ENCODE measurements at places on chromosomes 3 and 15.

GRCh38 chr15:57432141-57432741, 55.9 kb downstream of the CGNL1 start:
- DNase-seq: peak; percentile 81

DNA sequence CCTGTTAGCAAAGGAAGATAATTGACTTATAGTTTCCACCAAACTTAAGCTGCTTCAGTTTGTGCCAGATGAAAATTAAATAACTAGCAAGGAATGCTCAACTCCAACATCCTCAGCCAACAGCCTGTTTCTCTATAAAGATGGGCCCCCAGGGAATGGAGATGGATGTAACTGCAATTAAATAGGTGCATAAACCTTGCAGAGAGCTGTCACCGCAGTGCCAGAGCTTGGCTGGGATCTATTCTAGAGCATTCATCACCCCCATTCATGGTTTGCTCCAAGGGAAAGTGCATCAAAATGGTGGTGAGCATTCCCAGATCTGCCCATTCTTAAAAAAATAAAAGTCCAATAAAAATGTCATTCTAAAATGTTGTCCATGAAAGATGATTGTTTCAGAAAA, 19.7 kb upstream of the RORA start:
- no peak for DNase-seq

GRCh38 chr3:63032881-63033280, 157.7 kb upstream of the CADPS start:
- DNase-seq: no peak

DNA sequence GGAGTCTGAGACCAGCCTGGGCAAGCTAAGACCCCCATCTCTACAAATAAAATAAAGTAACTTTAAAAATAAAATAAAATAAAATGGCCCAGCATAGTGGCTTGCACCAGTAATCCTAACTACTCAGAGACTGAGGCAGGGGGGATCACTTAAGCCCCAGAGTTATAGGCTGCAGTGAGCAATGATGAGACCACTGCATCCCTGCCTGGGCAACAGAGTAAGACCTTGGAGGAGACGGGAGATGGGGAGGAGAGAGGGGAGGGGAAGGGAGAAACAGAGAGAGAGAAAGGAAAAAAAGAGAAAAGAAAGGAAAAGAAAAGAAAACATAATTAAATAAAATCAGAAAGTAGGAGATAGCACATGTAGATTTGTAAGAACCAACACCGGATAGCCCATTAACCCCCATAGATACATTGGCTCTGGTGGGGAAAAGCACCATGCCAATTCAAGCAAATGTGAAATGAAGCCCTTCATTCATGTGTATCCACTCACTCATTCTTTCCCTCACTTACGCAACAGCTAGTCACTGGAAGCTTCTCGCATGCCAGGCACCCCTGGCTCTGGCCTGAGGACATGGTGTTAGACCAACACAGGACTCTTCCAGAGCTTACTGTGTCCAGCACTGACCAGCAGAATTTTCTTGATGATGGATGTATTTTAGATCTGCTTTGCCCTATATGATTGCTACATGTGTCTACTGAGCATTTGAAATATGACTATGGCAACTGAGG, 183.2 kb downstream of the MAGI1 start:
- no peak for DNase-seq

DNA sequence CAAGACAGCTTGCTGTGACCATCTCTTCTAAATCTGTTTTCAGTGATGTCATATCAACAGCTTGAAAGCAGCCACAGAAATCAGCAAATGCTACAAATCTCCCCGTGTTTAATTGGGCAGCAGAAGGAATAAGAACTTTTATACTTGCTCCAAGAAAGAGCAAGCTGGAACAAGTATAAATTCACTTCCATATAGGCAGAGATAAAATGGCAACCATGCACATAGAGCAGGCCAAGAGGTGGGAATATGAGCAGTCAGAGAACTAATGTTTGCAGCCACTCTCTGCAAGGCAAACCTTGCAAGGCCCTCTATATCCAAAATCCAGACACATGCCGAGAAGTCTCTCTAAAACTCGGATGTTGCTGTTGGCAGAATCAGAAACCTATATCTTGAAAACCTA, 16.0 kb downstream of the PARP9 start:
- no peak for DNase-seq

DNA sequence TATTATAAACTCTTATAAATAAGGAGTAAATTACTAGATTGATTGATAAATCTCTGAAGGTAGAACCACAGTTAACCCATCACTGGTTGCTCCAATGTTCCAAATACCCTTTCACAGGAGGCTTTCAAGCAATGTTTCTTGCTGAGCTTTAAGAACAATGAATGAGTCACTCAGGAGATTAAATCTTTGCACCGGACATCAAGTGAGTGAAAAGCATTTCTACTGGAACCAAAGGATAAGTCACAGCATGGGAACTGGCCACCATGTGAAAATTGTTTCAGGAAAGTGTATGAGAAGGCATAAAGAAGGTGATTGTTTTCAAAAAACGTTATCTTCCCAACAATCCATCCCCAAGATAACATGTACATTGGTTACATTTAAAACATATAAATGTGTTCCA, 90.6 kb downstream of the CNTN3 start:
- no peak for DNase-seq

DNA sequence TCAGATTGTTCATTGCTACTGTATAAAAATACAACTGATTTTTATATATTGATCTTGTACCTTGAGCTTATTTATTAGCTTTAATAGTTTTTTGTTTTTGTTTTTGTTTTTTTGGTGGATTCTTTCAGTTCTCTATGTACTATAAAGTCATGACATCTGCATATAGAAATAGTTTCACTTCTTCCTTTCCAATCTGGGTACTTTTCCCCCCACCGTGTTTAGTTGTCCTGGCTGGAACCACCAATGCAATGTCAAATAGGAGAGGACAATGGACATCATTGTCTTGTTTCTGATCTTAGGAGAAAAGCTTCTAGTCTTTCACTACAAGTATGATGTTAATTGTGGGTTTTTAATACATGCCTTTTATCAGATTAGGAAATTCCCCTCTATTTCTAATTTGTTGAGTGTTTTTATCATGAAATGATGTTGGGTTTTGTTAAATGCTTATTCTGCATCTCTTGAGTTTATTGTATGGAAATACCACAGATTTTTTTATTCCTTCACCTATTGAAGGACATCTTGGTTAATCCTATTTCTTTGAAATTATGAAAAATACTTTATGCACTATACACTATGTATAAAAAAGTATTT, 2.8 kb upstream of the XCR1 start:
- no peak for DNase-seq

GRCh38 chr15:68363353-68363752, 68.6 kb downstream of the ITGA11 start:
- DNase-seq: no peak

GRCh38 chr3:47664519-47664918, 85.9 kb upstream of the CSPG5 start:
- DNase-seq: peak; percentile 30

GRCh38 chr3:23743141-23743784, 62.5 kb upstream of the UBE2E1 start:
- peak; percentile 44 for DNase-seq

DNA sequence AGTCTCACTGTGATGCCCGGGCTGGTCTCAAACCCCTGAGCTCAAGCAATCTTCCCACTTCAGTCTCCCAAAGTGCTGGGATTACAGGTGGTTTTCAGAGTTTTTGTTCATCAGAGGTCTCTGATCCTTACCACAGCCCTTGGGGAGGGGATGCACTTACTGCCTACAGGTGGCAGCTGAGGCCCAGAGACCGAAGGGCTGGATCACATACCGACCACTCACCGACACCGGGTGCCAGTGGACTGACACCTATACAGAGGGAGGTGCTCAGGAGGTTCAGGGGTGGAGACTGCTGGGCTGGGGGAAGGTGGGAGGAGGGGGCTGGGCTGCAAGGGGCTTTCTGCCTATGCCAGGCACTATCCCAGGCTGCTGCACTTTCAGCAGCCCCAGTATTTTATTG, 19.5 kb downstream of the DUSP7 start:
- DNase-seq: no peak

GRCh38 chr3:188323067-188323842, 169.3 kb downstream of the LPP start:
- no peak for DNase-seq

DNA sequence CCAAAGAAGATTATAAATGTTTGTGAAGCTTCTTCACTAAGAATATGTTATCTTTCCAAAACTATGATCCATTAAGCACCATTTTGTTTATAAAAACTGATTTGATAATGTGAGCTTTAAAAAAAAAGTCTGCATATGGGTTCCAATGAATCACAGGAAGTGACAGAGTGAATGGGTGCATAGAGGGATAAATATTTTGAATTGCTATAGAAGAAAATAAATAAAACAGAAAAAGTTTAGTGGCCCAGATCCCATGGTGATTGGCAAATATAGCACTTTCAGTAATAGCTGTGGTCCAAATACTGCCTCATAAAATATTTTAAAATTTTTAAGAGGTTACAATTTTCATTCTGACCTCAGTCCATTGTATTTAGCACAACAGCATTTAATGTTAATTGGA, 19.2 kb downstream of the CPA3 start:
- no peak for DNase-seq

DNA sequence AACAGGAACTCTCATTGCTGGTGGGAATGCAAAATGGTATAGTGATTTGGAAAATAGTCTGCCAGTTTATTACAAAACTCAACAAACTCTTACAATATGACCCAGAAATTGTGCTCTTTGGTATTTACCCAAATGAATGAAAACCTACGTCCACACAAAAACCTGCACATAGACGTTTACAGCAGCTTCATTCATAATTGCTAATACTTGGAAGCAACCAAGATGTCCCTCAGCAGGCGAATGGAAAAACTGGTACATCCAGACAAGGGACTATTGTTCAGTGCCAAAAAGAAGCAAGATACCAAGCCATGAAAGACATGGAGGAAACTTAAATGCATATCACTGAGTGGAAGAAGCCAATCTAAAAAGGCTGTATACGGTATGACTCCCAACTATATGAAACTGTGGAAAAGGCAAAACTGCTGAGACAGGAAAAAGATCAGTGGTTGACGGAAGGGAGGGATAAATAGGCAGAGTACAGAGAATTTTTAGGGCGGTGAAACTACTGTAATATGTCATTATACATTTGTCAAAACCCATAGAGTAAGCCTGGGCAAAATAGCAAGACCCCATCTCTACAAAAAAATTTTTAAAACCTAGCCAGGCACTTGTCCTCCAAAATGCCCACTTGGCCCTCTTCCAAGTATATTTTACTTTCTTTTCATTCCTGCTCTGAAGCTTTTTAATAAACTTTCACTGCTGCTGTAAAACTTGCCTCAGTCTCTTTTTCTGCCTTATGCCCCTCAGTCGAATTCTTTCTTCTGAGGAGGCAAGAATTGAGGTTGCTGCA, 4.9 kb upstream of the MKRN2OS start:
- no peak for DNase-seq

DNA sequence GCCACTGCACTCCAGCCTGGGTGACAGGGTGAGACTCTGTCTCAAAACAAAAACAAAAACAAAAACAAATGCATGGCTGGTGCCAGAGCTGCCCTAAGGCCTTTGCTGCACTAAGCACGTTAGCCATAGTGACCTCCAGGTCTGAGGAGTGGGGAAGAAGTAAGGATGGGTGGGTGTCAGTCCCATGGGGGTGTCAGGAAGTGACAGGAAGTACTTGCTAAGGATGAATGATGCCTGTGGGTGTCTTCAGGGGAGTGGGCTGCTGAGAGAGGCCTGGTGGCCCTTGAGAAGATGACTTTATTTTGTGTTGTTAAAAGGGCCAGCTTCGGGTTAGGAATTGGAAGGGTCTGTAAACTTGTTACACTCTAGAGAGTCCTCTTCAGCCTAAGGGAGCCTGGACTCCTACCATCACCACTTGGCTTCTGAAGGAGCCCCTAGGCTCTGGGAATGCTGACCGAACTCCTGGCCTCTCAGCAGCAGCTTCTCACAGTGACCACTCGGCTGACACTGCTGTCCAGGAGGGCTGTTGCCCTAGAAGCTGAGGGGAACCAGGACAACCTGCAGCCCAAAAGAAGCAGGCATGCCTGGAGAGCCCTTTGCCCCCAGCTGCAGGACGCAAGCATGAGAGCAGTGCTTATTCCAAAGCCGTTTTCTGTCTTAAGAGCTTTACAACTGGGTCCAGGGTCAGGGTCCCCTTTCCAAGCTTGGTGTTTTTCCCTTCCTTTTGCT, 116.4 kb downstream of the MYLK start:
- no peak for DNase-seq

- DNase-seq: no peak
These were observed 22.8 kb downstream of the ZPLD1 start for GRCh38 chr3:102457644-102458043.

- no peak for DNase-seq
These were observed 45.8 kb downstream of the EEFSEC start for GRCh38 chr3:128199110-128199509.

DNA sequence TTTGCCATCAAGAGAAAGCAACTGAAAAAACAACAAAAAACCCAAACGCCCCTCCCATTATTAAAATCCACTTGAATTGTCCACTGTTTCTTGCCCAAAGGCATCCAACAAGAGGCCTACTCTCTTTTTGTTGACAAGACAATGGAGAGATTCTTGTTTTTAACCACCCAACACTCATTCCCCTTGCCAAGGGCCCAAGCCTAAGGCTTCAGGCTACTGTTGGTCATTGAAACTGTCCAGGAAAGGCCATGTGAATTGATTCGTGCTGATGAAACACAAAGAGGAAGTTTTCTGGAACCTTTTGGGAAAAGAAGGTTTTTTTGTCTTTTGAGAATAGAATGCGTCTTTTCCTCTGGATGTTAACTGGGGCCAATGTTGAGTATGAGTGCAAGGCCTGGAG, 157.4 kb upstream of the PFN2 start:
- no peak for DNase-seq

- DNase-seq: peak; percentile 27
These were observed 195.5 kb downstream of the LPP start for GRCh38 chr3:188349351-188349901.

GRCh38 chr3:13708301-13708700, 159.4 kb downstream of the FBLN2 start:
- DNase-seq: no peak

GRCh38 chr15:33735143-33735542, 233.2 kb upstream of the CHRM5 start:
- no peak for DNase-seq

DNA sequence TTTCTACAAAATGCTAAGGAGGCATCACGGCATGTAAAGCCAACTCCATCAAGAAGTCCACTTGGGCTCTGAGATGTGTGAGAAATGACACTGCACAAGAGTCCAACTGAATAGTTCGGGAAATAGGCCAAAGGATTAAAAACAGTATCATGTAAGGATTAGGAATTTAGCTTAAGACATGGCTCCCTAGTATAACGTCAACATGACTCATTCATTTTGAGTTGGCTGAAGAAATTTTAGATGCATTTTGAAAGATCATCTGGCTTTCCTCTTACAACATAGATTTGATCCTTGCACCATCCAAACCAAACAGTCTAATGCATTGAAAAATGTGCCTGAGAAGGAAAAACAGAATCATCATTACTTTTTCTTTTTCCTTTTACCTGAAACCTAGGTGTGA, 109.3 kb upstream of the MME start:
- peak; percentile 8 for DNase-seq

GRCh38 chr15:83582381-83582780, 71.5 kb upstream of the ADAMTSL3 start:
- DNase-seq: no peak

Data from eye (tissue), 1 donor.